ENCODE measurements at places on chromosomes 5 and 9. TPM values are rescaled to one million over a fixed set of nuclear protein-coding genes. Genes with fewer than 3 reads are reported as not detected.

Gene MARCOL
- not detected for polyA plus RNA-seq

Gene SELENOP
- not detected for polyA plus RNA-seq

Gene SLC27A6
- not detected for polyA plus RNA-seq

Gene ST6GALNAC4
- 23.1 TPM for polyA plus RNA-seq

Gene ZNF883
- polyA plus RNA-seq: 1.1 TPM

Gene BNC2
- polyA plus RNA-seq: not detected

Gene CCL27
- polyA plus RNA-seq: not detected

Gene C9orf50
- not detected for polyA plus RNA-seq
